Cardiac septum (tissue), 1 donor: ENCODE measurements at places on chromosomes 4 and X. TPM values are rescaled to one million over a fixed set of nuclear protein-coding genes. Genes with fewer than 3 reads are reported as not detected.

The MAGEE1 gene
- total RNA-seq: 3.7 TPM

The GALNT7 gene
- total RNA-seq: 7.2 TPM

GRCh38 chrX:41630091-41630490, 58.7 kb upstream of the GPR34 start:
- DNase-seq: no peak

The FREM3 gene
- total RNA-seq: not detected

DNA sequence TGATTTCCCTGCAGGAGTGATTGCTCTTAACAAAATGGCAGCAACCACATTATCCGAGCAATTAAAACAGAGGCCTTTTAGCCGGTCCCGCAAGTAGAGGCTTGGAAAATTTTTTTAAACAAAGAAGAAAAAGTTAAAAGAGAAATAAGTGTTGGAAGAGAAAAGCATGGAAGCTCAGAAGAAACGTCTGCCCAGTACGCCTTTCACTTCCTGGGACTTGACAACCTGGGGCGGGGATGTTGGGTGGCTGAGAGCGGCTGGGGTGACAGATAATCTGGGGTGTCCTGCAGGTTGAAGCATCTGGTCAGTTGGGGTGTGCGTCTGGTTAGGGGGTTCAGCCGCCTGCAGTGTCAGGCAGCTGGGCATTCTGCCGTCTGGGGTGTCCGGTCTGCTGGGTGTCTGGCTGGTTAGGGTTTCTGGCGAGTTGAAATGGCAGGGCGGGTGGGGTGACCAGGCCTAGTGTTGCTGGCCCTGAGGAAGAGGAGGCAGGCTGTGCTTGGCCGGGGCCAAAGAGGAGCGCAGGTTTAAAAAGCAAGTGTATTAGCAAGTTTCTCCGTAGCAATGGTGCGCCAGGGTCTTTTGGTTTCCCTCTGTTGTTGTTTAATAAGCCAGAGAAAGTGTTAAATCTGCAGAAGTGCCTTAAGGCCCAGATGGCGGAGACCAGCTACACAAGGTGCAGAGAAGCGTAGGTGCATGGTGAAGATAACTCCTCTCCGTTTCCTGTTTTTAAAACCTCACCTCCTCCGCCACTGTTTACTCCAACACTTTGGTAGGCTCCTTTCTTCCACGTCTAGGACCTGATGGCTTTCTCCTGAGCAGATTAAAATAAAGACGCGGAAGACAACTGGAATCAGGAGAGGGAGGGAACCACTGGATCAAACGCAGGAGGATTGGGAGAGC, 5.6 kb downstream of the HAND2 start:
- no peak for DNase-seq

- DNase-seq: no peak
Measured at GRCh38 chr4:174575436-174575835, 53.1 kb upstream of the HPGD start.

DNA sequence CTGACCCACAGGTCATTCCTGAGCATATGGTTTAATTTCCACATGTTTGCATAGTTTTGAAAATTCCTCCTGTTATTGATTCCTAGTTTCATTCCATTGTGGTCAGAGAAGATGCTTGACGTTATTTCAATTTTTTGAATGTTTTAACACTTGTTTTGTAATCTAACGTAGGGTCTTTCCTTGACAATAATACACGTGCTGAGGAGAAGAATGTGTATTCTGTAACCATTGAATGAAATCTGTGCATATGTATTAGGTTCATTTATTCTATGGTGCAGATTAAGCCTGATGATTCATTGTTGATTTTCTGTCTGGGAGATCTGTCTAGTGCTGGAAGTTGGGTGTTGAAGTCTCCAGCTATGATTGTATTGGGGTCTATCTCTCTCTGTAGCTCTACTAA, 486.4 kb upstream of the RPS6KA3 start:
- DNase-seq: no peak

GRCh38 chr4:15610855-15611254, 44.3 kb downstream of the FBXL5 start:
- DNase-seq: no peak

The NDNF gene
- total RNA-seq: 5.1 TPM

DNA sequence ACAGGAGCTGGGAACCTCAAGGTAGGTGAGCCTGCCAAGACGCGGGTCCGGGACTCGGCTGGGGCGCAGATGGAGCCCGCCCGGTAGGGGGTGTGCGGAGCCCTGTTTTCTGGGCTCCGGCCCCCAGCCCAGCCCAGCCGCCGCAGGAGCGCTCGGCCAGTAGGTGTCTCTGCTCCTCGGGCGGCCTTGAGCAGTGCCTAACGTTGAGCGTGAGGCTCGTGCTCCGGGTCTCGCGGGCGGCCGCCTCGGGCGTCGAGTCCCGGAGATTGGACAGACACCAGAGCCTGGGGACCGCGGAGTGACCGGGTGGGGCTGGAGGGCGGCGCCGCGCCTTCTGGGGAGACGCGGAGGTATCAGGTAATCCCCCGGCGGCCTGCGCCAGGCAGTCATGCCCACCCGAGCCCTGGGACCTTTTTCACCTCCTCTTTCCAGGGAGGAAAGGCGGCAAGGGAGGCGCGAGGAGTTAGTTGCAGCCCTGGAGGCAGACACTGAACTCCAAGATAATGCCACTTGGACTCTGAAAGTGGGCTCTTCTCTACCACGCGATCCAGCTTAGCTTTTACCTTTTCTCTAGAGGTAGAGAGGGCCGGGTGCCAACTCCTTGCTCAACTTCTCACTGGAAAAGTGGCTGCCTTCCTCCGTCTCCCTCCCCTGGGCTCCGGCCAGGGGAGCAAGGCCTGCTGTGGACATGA, 14.5 kb upstream of the FGG start:
- no peak for DNase-seq

GRCh38 chrX:70618467-70618866, 173.8 kb downstream of the DLG3 start:
- no peak for DNase-seq

The MAGEA8 gene
- not detected for total RNA-seq

DNA sequence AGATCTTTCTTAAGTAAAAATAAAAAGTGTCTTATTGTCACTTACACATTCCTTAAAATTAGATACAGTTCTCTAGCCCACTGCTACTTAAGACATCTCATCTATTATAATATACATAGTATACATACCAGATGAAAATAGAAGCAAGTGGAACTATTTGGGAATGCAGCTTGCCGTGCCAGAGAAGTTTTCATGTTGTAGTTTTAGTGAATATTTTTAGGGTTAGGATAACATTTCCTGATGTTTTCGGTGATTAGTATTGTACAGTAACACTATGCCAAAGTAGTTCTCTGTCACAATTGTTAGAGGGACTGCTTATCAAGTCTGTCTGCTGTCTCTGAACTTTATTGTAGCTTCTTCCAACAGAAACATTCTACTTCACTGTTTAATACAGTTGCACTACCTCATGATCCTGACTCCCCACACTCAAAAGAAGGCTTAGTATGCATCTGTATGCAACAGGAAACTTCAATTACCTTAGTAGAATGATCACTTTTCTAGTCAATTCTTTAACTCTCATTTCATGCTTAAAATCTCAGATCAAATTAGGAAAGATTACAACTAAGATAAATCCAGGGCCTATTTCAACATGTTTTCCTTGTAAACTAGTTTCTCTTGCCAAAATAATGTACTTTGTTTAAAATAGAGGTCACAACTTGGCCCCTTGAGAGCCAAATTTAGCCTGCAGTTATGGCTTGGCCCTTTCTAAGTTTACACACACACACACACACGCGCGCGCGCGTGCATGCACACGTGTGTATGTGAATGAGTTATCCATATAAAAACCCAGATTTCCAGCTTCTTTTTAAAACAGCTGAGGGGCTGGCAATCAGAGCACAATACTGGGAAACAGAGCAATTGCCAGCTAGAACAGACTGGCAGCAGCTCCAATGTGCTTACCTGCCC, 42.3 kb upstream of the SRPX start:
- no peak for DNase-seq

The GPM6B gene
- 2.0 TPM for total RNA-seq

DNA sequence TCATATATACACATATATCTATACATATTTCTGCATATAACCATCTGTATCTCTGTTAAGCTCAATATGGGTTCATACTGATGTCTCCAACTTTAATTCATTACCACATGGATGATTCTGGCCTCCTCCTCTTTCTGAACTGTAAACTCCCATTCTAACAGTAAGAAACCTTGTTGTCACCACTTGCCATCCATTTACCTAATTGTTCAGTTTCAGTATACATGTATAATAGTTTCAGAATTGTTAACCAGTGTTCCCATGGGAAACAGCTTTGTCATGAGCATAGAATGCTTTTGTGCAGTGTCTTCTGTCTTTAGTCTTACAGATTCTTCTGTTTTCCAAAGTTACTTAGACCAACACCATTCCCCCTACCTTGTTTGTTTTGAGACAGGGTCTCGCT, 35.9 kb downstream of the SLC9A6 start:
- DNase-seq: no peak

DNA sequence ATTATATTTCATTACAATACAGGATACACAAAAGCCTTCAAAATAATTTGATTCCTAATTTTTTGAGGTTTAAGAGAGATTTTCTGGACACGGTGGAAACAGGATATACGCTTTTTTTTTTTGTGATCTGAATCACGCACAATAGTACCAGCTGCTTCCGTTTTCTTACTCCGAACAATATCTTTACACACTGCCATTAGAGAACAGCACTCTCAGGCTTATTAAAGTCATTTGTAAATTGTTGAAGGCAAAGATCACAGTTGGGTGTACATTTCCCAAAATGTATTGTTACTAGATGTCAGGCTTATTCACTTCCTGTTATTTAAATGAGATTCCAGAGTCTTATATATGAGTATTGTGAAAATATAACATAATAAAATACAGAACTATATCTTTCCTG, 71.5 kb downstream of the TMEM47 start:
- no peak for DNase-seq

The CDX4 gene
- total RNA-seq: not detected

GRCh38 chr4:72338060-72338459, 231.0 kb downstream of the ADAMTS3 start:
- no peak for DNase-seq

GRCh38 chr4:32958586-32958985, 2238.4 kb downstream of the PCDH7 start:
- no peak for DNase-seq

The NWD2 gene
- total RNA-seq: not detected

- DNase-seq: no peak
Measured at GRCh38 chr4:38802561-38803355, 1.8 kb downstream of the TLR1 start.

GRCh38 chr4:183966371-183966770, 61.3 kb downstream of the STOX2 start:
- DNase-seq: no peak

GRCh38 chrX:128287693-128288092, 235.5 kb upstream of the ACTRT1 start:
- DNase-seq: no peak

DNA sequence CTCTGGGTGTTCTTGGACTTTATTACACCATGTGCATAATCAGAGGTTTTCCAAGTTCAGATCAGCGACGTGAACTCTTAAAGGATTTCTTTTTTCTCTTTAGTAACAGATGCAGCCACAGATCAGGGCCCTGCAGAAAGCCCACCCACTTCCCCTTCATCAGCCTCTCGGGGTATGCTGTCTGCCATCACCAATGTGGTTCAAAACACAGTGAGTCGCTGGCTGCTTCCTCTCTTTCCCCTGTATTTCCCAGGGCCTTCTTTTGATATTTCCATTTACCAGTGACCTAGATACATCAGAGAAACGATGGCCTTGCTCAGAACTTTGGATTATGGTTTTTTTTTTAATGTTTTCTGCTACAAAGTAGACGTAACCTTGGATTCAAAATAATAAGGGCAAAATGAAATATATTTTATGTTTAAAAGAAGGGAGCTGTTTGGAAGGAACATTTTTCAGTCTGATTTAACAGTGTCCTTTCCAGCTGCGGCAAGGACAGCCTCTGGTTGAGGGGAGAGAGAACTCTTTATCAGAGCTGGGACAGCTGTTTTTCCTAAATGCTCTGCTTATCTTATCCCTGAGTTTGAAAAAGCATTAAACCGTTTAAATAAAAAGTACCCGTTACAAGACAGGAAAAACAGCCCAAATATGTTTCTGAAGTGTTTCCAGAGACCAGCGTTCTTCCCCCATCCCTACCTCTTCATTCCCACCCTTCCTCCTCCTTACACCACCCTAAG, 38.2 kb downstream of the FAM114A1 start:
- DNase-seq: no peak

The SLITRK4 gene
- 22.1 TPM for total RNA-seq

GRCh38 chr4:155789982-155790381, 31.2 kb downstream of the GUCY1B1 start:
- DNase-seq: no peak

- DNase-seq: no peak
Measured at GRCh38 chrX:132169554-132169953, 41.7 kb upstream of the FRMD7 start.

- DNase-seq: no peak
Measured at GRCh38 chr4:153541456-153542096, 75.4 kb downstream of the TMEM131L start.

DNA sequence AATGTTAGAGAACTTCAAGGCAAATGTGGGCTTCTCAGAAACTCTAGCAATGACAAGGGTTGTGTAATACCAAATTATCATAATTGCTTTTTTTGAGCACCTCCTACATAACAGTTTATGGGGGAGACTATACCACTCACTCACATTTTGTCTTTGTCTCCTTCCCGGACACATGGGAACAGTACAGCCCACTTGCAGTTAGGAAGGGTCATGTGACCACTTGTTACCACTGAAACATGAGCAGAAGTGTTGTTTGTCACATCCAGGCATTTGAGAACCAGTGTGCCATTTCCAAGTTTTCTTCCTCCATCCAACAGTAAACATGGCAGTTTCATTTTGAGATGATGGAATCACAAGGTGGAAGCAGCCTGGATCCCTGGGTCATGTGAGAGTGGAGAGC, 6.9 kb downstream of the MAGEA11 start:
- DNase-seq: no peak

The MAGEA2B gene
- not detected for total RNA-seq

GRCh38 chr4:74451214-74451661, 6.3 kb downstream of the AREG start:
- DNase-seq: no peak

GRCh38 chrX:154369449-154370299, 4.8 kb downstream of the FLNA start:
- peak; percentile 93 for DNase-seq

The APOO gene
- 76.4 TPM for total RNA-seq

GRCh38 chr4:118797558-118798142, 38.3 kb downstream of the SEC24D start:
- no peak for DNase-seq

The FGB gene
- total RNA-seq: not detected

The FAM9A gene
- not detected for total RNA-seq

- DNase-seq: no peak
Measured at GRCh38 chr4:174406383-174406782, 115.9 kb downstream of the HPGD start.
